Brain pericyte (primary cell): ENCODE measurements at places on chromosomes 16 and 17.
A peak's percentile ranks its signal among the peaks of the same experiment; 100 is the strongest.

GRCh38 chr17:11272191-11272590 lies 31.2 kb downstream of the SHISA6 start:
- DNase-seq = no peak

GRCh38 chr17:35514564-35514963 lies 22.9 kb downstream of the SLFN12L start:
- DNase-seq = no peak

GRCh38 chr17:37527249-37527851 lies 37.7 kb downstream of the DUSP14 start:
- DNase-seq = no peak

- no peak for DNase-seq
Observed at GRCh38 chr16:25148568-25149215, 37.1 kb downstream of the LCMT1 start.

GRCh38 chr17:76153640-76154039 lies 12.6 kb upstream of the FOXJ1 start:
- no peak for DNase-seq

DNA sequence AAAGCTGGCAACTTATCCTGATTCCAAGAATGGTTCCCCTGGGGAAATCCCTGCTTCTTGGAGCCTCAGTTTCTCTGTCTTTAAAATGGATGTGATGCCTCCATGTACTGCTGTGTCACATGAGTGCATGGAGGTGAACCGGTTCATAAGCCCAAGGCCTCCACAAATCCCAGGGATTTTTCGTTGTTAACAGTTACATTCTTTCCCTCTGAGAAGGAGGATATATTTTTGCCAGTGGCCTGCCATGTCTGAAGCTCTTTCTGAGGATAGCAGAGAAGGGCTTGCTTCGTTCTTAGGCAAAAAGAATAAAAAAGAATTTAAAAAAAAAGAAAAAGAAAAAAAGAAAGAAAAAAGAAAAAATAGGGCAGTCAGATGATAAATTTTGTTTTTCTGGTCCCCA lies 52.2 kb upstream of the CIBAR2 start:
- no peak for DNase-seq

DNA sequence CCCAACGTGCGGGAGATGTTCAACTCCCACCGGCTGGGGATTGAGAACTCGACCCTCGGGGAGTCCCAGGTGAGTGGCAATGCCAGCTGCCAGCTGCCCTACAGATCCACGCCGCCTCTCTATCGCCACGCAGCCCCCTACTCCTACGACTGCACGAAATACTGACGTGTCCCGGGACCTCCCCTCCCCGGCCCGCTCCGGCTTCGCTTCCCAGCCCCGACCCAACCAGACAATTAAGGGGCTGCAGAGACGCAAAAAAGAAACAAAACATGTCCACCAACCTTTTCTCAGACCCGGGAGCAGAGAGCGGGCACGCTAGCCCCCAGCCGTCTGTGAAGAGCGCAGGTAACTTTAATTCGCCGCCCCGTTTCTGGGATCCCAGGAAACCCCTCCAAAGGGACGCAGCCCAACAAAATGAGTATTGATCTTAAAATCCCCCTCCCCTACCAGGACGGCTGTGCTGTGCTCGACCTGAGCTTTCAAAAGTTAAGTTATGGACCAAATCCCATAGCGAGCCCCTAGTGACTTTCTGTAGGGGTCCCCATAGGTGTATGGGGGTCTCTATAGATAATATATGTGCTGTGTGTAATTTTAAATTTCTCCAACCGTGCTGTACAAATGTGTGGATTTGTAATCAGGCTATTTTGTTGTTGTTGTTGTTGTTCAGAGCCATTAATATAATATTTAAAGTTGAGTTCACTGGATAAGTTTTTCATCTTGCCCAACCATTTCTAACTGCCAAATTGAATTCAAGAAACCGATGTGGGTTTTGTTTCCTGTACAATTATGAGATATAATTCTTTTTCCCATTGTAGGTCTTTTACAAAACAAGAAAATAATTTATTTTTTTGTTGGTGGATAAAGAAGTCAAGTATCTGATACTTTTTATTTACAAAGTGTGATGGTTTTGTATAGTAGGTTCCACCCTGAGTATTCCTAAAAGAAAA lies 2.3 kb downstream of the FOXC2 start:
- no peak for DNase-seq

DNA sequence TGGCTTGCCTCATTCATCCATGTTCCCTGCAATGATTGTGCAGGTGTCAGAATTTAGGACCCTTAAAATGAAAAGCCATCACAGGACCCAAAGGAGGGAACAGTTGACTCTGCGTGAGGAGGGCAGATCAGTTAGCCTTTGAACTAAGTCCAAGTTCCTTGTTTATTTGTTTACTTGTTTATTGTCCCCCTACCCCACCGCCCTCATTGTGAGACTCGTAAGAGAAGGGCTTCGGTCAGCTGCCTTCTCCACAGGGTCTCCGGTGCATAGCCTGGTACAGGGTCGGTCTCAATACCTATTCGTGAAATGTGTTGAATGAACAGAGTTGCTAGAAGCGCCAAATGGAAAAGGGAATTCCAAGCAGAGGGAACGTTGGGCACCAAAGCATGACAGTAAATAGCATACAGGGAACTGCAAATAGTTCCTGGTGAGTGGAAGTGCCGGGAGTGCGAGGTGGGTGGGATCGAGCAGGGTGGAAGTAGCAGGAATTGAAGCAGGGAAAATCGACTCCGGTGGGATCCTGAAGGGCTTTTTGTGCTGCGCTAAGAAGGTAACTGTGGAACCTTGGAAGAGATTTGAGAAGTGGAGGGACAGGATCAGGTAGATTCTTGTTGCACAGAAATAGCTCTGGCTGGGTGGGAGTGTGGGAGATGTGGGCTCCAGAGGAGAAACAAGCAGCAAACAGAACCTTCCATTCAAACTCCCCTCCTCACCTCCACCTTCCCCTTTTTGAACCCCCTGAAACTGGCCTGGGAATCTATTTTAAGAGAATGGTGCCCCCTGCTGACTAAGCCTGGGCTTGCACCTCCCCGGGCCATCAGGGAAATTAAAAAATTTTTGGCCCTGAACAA lies 12.7 kb downstream of the SLC35B1 start:
- DNase-seq = no peak

DNA sequence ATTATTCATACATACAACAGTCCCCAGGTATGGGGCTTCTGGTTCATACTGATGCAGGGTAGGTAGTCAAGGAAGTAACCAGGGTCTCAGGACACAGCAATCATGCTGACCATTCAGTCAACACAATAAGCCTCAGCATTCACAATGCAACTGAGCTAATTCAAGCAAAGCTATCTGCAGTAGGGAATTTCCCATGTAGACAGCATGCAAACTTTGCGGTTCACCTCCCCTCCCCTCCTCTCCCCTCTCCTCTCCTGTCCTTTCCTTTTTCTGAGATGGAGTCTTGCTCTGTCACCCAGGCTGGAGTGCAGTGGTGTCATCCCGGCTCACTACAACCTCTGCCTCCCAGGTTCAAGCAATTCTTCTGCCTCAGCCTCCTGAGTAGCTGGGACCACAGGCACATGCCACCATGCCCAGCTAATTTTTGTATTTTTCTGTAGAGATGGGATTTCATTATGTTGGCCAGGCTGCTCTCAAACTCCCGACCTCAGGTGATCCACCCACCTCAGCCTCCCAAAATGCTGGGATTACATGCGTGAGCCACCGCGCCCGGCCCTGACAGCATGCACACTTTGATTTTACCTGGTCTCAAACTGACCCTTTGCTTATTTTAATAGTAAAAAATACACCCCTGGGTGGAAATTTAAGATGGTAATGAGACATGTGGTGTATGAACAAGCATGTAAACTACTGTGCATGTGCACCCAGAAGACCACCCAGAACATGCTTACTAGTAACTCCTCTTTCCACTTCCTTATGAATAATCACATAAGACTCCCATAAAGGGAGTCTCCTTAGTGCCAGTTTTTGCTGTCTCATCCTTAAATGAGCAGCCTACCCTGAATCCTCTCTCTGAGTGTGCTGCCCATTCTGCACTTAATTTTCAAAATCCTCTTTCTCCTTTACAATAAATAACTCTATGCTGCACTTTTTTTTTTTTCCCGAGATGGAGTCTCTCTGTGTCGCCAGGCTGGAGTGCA lies 9.3 kb upstream of the RNF135 start:
- no peak for DNase-seq

DNA sequence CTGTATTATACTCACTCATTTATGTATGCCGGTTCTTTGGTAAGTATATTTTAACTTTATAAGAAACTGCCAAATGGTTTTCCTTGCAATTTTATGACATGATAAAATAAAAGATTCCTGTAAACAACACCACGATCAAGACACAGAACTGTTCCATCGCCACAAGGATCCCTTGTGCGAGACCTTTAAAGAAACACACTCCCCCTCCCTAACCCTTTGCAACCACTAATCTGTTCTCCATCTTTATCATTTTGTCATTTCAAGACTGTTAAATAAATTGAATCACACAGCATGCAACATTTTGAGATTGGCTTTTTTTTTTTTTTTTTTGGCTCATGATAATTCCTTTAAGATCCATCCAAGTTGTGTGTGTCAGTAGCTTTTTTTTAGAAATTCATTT lies 6.0 kb downstream of the ADGRG5 start:
- no peak for DNase-seq

DNA sequence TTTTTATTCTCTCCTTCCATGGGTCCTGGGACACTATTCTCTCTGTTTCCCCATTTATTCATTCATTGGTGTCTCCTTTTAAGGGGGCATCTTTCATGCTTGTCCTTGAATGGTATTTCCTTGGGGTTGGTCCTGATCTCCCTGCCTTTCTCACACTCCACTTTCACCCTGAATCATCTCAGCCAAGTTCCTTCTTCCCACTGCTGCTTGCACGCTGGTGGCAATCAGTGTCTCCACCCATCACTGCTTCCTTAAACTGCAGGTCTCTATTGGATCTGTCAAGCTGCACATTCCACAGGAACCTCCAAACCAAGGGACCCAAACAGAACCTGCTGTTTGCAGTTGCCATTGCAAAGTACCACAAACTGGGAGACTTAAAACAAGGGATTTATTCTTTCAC lies 89.3 kb upstream of the SDK2 start:
- DNase-seq = no peak

DNA sequence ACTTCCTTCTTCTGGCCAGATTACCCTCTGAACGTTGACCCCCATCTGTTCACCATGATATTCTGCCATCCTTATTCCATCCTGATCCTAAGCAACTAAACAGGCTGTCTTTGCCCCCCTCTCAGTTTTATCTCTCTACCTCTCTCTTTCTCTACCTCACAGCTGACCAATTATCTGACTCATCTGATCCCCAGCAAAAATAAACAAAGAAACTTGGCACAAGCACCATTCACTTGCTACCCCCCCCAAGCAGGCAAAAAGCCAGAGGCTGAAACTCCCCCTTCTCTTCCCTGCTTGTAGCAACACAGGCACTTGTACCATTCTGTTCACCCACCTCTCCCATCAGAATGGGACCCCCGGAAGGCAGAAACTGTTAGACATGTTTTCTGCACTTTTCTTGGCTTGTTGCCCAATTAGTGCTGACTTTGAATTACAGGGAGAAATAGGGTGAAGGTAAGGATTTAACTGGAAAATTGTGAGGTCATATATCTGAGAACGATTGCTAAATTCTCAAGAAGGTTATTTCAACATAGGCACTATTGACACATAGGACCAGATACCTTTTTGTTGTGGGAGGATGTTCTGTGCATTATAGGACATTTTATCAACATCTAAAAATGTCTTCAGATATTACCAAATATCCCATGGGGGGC lies 163.2 kb downstream of the TOX3 start:
- no peak for DNase-seq

DNA sequence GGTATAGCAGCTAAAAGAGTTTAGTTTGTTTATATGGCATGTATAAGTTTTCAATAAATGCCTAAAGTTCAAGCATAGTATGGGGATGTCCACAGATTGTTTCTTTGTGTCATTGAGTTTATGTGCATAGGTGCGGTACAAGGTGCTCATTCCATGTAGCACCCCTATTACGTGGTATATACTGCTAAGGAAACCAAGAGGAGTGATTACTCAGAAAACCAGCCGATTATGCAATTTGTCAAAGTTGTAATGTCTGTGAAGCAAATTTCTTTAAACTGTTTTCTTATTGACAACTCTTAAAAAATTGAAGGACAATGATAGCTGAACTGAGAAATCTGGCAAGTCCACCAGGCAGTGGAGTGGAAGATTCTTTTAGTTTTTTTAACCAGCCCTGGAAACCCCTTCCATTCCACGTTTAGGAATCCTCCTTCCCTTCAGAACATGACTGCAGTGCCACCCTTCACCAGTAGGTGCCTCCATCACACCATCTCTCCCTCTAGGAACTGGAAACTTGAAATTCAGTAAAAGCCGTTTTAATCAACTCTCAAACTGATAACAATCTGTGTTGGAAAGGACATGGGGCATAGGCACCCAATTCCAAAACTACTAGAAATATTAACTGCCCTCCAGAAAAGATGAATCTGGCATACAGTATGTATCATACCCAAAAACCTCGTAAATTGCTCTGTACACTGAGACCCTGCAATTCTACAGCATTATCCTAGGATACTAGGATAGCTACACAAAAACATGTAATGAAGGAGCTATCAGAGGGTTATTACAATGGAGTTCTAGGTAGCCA lies 43.5 kb downstream of the REXO5 start:
- peak; percentile 29 for DNase-seq
